SW 1271 (cell line): ENCODE measurements at places on chromosomes 7 and 10.

- peak; percentile 97 for DNase-seq
Measured at GRCh38 chr7:19404912-19405329, 259.7 kb upstream of the FERD3L start.

GRCh38 chr10:115092258-115092554, 959 bp upstream of the ATRNL1 start:
- no peak for DNase-seq

- DNase-seq = no peak
Measured at GRCh38 chr7:4468320-4469102, 213.6 kb upstream of the FOXK1 start.

GRCh38 chr7:25860275-25861163, 291.5 kb upstream of the NFE2L3 start:
- DNase-seq = no peak

- no peak for DNase-seq
Measured at GRCh38 chr7:145489609-145490008, 627.0 kb upstream of the CNTNAP2 start.

GRCh38 chr10:10540398-10540797, 477.3 kb upstream of the CELF2 start:
- DNase-seq = no peak

- DNase-seq = no peak
Measured at GRCh38 chr7:89757910-89758309, 396.4 kb upstream of the STEAP1 start.

DNA sequence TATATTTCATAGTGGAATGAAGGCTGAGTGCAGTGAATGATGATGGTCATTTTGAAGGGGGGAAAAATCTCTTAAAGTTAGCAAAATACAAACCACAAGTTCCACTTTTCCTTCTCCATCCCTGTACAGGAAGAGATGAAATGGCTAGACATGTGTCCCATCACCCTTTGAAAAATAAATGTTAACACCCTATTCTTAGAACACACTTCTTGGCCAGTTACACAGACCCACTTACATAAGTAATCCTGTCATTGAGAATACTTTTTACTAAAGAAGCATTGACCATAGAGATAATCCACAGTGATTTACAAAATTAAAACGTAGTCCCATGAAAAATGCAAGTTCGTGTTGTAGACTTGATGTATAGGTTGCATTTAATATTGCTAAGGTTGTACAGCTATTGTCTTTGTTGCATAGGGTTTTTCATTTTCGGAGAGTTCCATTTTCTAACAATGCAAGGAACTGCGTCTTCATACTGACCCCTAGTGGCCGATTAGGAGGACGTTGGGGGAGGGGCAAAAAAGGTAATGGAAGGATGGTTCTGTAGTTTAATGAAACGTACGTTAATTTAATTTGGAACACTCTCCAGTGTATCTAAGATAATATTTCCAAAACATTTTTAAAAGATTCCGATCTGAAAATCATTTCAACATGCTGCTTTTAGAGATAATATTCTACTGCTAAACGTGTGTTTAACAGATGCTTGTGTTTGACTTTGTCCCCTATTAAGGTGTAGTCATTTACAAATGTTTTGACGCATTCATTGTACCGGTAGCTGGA, 60.9 kb downstream of the ARMC3 start:
- DNase-seq = peak; percentile 23
